ENCODE measurements at places on chromosomes 2 and 18.

DNA sequence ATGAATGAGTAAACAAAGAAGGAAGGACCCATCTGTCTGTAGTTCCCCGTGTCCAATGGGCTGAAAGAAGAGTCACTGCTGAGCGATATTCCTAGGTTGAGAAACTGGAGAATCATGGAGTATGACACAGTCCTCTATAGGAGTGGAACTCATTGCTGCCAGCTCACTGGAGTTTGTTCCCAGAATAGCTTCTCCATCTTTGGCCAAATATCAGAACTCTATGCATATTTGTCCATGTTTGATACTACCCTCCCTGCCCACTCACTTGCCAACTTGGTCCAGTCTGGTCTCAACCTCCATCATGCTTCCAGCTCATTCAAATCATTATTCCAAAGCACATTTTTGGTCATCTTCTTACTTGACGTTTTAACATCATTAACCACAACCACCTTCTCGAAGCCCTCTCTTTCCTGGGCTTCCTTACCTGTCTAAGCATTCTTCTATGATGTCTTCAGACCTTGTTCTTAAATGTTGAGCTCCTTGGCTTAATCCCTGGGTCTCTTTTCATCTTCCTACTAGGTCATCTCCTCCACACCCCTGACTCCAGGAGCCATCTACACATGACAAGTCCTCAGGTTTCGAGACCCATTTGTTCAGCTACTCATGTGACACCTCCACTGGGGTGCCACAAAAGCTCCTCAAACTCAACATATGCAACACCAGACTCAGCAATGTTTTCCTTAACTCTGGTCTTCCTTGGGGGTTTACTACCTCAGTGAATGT lies 221.6 kb downstream of the MYCN start:
- H3K4me1 ChIP-seq: no peaks in the 10 kb centered on the region
- H3K36me3 ChIP-seq: no peaks in the 10 kb centered on the region
- H3K27me3 ChIP-seq: peaks cover 7% of the 10 kb centered on the region
- no peak overlapping the region for H3K4me3 ChIP-seq
- no peak for DNase-seq

GRCh38 chr2:216082117-216082711 lies 495 bp downstream of the TMEM169 start:
- peaks cover 31% of the 10 kb centered on the region for H3K4me1 ChIP-seq
- no peaks in the 10 kb centered on the region for H3K27me3 ChIP-seq
- no peak for DNase-seq
- peak overlapping the region; percentile 75 for H3K27ac ChIP-seq
- peak overlapping the region; percentile 88 for H3K4me3 ChIP-seq
- H3K36me3 ChIP-seq: peaks cover 2% of the 10 kb centered on the region

DNA sequence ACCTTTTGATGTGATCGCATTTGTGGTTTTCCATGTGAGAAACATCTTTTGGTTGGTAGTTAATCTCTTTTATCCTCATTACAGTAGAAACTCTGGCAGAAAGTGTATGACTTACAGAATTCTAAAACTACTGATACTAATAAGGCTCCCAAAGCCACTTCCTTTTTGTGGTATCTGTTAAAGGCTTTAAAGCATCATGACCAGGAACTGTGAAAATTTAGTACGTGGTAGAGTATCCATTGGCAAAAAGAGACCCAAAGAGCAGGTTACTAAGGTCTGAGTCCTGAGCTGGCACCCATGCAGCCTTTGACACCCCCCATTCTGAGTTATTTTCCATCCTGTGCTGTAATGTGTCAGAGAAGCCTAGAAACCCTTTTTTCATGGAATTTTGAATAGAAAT lies 94.5 kb downstream of the DPP4 start:
- H3K36me3 ChIP-seq: no peaks in the 10 kb centered on the region
- no peak for DNase-seq
- H3K4me3 ChIP-seq: no peak overlapping the region
- no peak overlapping the region for H3K27ac ChIP-seq

GRCh38 chr18:6211174-6211504 lies 203.6 kb downstream of the L3MBTL4 start:
- no peaks in the 10 kb centered on the region for H3K27me3 ChIP-seq
- H3K4me3 ChIP-seq: no peak overlapping the region
- H3K36me3 ChIP-seq: no peaks in the 10 kb centered on the region
- no peak overlapping the region for H3K27ac ChIP-seq
- no peaks in the 10 kb centered on the region for H3K4me1 ChIP-seq

- H3K27me3 ChIP-seq: peaks cover 3% of the 10 kb centered on the region
- H3K4me1 ChIP-seq: no peaks in the 10 kb centered on the region
- H3K4me3 ChIP-seq: no peak overlapping the region
- no peak overlapping the region for H3K27ac ChIP-seq
- DNase-seq: no peak
These were observed 271.3 kb downstream of the CYRIA start for GRCh38 chr2:16394072-16394985.
